ENCODE measurements at places on chromosomes 11 and 22. TPM values are rescaled to one million over a fixed set of nuclear protein-coding genes. Genes with fewer than 3 reads are reported as not detected.

GRCh38 chr11:115656669-115657068 lies 152.5 kb upstream of the CADM1 start:
- no peak for DNase-seq

DNA sequence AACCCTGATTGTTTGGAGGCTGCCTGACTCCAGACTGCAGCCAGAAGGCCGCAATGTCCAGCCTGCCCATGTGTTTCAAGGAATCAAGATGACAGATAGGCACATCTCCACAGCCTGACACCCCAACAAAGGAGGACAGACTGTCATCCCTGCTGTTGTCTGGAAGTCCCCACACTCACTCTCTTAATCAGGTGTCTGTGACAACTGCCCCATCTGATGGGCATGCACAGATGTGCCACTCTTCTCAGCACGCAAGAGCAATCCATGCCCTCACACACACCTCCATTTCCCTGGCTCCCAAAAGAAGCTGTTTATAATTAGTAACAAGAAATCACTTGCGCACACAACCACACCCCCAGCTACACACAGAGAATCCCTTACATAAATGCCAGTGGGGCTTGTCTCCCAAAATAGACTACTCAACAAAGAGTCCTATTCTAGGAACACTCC lies 117.6 kb downstream of the C11orf58 start:
- DNase-seq, result no peak

DNA sequence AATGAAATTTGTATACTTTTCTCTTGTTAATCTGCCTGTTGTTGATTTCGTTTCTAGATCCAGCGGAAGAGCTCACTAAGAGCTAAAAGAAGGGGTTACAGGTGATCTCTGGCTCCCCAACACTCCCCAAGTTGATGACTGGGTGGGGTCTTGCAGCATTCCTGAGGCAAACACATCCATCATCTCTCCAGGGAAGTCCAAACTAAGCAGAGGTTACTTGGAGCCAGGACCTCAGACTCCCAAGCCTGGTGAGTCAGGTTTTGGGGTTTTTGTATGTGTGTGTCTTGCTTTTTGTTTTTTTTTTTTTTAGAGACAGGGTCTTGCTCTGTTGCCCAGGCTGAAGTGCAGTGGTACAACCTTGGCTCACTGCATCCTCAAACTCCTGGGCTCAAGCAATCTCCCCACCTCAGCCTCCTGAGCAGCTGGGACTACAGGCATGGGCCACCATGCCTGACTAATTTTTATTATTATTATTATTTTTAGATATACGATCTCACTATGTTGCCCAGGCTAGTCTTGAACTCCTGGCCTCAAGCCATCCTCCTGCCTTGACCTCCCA lies 11.5 kb upstream of the RPS3 start:
- DNase-seq, result no peak

DNA sequence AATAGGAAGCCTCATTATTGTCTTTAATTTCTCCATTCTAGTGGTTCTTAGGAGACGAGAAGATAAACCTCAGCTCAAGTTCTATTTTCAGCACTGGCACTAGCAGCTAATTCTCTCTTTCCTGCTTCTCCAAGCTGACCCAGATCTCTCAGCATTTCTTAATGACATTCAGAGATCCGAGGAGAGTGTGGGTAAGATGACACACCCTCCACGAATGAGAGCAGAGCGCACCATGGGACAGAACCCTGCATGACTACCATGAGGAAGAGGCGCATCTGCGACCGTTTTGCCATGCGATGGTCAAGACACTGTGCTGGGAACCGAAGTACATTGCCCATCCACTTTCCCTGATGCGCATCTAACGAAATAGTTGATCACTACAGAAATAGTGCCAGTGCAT lies 241.8 kb downstream of the LARGE1 start:
- DNase-seq, result no peak

Gene ALDH3B1
- total RNA-seq, result not detected

Gene FGF4
- total RNA-seq, result not detected

Gene BBOX1
- total RNA-seq, result not detected

Gene FDX1
- total RNA-seq, result 9.8 TPM

Gene OVOL1
- total RNA-seq, result not detected
